ENCODE measurements at places on chromosomes 3 and 15.

- peak; percentile 85 for DNase-seq
Observed at GRCh38 chr3:194330579-194330978, 20.5 kb downstream of the CPN2 start.

- peak; percentile 81 for DNase-seq
Observed at GRCh38 chr15:94119923-94120775, 111.2 kb upstream of the MCTP2 start.

DNA sequence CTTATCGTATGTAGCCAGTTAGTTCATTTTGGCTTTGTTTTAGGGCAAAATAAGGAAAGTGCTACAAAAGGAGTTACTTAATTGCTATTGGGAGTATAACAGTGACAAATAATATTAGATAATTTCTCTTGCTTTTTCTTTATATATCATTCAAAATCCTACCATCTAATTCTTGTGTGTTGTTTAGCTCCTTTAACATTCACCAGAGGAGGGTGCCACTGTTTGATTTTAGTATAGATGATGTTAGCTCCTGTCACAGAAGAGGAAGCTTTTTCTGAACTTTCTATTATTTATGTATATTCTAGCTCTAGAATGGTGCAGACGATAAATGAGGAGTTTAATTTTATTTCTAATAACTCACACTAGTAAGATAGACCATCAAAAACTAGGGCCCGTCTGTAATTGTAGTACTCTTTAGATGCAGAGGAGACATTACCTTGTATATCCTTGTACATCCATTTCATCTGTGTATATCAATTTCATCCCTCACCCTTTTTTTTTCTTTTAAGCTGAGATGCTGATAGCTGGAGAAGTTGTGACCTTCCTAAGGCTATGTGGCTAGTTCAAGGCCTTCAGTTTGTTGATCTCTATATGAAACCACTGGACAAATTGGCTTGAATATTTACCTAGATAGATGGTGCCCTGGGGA lies 3.0 kb downstream of the PPM1L start:
- no peak for DNase-seq

DNA sequence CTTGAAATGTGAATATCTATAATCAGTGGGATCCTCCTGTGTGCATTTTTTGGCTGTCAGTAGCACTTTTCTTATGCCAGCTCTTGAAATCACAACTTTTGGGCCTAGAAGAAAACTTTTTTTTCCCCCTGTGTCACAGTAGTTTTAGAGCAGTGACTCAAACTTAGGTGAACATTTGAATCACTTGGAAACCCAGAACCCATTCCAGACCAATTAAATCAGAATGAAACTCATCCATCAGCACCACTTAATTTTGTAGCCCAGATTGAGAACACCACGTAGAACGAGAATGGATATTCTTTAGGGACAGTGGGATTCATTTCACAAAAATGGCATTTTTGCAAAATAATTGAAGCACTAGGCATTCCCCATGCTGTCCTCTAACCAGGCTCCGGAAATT lies 224.8 kb upstream of the NANOGP8 start:
- no peak for DNase-seq

GRCh38 chr15:57485869-57486268 lies 105.8 kb upstream of the MYZAP start:
- DNase-seq: peak; percentile 98

DNA sequence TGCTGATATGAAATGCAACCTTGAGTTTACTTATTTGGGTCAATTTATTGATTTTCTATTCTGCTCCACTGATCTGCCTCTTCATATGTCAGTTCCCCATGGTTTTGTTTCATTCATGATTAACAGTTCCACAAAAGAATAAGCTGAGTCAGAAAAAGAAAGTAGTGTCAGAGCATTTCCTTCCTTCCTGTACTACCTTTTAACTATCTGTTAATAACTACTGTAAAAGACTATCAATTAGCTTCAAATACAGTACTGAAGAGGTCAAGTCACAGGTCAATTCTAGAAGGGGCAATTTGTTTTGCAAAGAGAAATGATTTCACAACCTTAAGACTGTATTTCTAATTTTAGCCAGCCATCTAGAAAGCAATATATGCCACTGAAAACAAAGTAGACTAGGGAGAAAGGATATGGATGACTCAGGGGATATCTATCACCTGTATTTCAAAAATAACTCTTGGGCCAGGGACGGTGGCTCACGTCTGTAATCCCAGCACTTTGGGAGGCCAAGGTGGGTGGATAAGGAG lies 129.5 kb downstream of the TFDP2 start:
- peak; percentile 22 for DNase-seq

DNA sequence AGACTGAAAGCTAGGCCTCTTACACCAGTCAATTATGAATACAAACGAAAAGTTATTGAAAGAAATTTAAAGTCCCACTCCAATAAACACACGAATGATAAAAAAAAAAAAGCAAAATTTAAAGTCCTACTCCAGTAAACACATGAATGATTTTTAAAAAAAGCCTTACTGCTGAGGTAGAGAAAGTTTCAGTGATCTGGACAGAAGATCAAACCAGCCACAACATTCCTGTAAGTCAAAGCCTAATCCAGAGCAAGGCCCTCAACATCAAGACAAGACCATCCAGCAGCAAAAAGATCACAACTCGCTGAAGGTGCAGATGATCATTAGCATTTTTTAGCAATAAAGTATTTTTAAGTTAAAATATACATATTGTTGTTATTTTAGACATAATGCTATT lies 95.6 kb upstream of the LIPC start:
- no peak for DNase-seq

DNA sequence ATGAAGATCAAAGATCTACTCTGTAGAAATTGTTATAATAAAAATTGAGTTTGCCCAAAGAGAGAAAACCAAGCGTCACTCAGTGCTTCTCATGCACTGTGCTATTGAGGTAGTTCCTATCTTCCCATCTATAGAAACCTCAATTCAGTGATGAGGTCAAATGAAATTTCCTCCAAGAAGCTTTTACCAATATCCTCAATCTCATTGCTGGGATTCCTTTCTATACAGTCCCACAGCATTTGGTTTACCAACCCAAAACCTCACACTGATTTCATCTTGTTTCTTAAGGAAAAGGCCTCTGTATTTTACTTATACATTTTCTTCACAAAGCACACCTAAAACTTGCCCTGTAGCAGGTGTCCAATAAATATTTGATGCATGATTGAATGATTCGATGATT lies 147.2 kb downstream of the ALCAM start:
- DNase-seq: no peak

GRCh38 chr15:92901995-92902394 lies 1.9 kb downstream of the CHD2 start:
- no peak for DNase-seq

DNA sequence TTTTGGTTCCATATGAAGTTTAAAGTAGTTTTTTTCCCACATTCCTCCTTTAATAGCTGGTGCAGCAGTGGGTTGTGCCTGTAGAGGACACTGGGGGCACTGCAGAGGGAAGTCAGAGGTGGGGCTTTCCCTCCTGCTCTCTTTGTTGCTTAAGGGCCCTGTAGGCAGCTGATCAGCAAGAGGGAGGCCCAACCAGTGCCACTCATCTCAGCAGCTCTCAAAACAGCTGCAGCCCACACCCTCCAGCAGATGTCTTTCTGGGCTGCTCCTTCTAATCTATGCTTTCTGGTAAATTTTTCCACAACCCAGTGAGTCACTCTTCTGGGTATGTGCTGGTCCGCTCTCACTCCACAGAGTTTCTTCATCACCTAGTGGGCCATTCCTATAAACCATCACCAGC lies 263.8 kb downstream of the FEZF2 start:
- DNase-seq: peak; percentile 17

- DNase-seq: peak; percentile 51
Observed at GRCh38 chr3:64163755-64164148, 61.5 kb downstream of the PRICKLE2 start.

- no peak for DNase-seq
Observed at GRCh38 chr15:92315144-92315543, 78.5 kb upstream of the ST8SIA2 start.

DNA sequence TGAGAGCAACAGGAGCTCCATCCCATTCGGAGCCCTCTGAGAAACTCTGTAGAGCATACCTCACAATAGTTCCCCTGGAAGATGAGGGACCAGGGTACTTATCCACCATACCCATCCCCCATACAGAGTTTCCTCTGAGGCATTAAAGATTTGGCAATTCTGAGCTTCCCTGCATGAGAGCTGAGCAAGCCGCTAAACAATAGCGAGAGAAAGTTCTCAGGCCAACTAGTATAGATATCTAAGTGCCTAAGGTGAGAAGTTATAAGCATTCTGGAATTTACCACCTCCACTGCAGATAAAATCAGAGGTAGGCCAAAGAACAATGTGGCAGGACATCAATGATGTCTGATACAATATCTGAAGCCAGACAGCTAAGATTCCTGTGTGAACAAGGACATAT lies 129.1 kb upstream of the MBNL1 start:
- no peak for DNase-seq

Measured in RWPE1 (cell line).